Cerebellar cortex (tissue), 1 donor: ENCODE measurements at places on chromosomes 4 and X.

DNA sequence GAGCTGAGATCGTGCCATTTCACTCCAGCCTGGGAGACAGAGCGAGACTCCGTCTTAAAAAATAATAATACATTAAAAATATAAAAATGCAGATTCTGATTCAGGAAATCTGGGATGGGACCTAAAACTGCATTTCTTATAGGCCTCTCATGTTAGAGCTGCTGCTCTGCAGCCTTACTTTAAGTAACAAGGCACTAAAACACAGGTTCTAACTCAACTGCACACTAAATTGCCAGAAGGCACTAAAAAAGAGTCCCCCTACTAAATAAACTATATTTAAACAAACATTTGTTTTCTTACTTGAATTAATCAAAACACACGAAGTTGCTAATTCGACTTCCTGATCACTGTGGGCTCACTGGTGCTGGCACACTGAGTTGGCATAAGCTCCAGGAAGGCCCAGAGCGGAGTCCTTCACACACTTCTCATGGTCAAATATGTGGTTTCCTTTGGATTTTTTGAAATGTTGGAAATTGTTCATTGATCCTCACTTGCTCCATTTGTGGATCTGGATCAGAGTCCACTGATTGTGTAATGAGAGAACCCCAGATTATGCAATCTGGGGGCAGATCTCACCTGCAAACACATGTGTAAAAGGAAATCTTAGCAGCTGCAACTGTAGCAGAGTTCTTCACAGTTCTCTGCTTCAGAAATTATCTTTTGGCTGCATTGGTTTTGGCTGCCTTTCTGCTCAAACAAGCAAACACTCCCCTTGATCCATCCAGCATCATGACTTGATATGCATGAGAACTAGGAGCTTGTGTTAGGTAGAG lies 59.3 kb downstream of the AFF1 start:
- no peak for DNase-seq

DNA sequence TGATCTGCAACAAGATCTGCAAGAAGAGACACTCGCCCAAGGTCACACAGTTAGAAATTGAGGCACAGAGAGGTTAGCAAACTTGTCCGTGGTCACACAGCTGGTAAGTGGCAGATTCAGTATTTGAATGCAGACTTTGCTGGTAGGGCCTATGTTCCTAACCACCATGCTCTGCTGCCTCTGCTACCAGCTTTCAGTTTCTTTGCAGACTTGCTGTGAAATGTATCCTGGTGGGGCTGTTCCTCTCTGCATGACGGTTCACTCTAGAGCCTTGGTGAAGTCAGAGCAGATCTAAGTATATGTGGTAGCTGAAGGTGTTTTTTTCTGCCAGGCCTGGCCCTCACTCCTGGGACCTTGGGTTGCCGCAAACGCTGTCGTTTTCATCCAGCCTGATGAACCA lies 87.1 kb downstream of the BEND2 start:
- no peak for DNase-seq

GRCh38 chr4:173013232-173013930 lies 155.2 kb upstream of the GALNT7 start:
- peak; percentile 73 for DNase-seq

- no peak for DNase-seq
These were observed 43.9 kb downstream of the ZNF280C start for GRCh38 chrX:130224810-130225209.

DNA sequence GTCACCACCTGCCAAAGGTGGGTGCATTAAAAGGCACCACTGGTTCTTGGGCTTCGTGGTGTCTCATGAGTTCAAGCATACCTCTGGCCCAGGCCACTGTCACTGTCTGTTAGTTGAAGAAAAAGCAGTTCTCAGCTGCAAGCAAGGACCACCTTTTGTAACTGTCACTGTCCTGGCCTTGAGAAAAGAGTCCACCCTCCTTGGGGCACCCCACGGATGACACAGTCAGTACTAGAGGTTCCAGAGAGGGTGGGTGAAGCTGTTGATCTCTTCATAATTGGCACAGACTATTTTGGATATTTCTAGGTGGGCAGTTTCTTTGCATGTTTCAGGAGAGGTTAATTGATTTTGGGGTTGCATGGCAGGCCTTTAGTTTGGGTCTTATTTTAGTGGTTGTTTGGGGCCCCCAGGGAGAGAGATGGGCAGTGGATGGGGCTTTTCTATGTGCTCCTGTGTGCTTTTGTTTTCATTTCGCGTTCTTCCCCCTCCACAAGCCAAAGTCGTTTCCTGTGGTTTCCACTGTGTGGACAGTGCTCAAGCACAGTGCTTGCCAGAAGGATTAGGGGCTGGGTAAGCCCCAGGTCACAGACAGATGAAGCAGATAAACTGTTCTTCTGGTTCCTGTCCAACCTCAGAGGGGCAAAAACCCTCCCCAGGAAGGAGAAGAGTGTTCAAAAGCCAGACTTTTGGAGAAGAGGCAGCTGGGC lies 156.2 kb upstream of the PPP1R2C start:
- no peak for DNase-seq

GRCh38 chrX:24767557-24767956 lies 73.8 kb downstream of the POLA1 start:
- no peak for DNase-seq

GRCh38 chr4:99317354-99317753 lies 3.8 kb downstream of the ADH1B start:
- DNase-seq: no peak

GRCh38 chr4:189088780-189089179 lies 851.9 kb upstream of the FRG1 start:
- DNase-seq: no peak

DNA sequence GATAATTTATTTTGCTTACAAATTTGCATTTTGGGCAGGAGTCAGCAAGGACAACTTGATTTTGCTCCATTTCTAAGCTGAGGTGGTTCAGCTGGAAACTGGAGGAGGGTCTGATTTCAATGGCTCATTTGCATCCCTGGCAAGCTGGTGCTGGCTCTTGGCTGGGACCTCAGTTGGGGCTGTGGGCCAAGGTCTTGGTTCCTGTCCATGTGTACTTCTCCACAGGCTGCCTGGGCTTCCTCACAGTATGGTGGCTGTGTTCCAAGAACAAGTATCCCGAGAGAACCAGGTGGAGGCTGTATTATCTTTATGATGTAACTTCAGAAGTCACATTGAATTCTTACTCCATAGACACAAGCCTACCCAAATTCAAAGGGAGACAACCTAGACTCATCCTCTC lies 77.0 kb upstream of the STX18 start:
- peak; percentile 84 for DNase-seq

DNA sequence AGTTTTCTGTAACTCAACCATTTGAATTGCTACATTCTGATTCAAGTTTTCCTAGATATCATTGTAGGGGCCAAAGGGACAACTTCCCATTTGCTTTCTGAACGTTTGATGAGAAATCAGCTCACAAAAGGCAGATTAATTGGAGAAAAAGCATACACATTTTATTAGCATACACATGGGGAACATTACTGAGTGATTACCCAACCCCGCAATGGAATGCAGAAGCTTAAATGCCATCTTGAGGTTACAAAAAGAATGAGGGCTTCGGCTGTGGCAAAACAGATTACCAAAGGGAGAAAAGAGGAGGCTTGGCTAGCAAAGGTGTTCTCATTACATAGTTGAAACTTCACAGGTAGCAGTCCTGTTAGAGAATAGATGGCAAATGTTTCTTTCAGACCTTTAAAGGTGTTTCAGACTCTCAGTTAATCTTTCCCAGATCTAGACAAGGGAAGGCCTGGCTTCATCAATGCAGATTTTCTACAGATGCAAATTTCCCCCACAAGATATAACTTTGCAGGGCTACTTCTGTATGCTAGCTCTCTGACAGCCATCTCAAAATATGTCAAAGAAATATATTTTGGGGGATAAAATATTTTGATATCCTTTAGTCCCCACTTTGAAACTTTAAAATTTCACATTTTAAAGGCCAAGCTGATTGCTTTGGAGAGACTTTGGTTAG lies 26.5 kb upstream of the HERC6 start:
- no peak for DNase-seq

DNA sequence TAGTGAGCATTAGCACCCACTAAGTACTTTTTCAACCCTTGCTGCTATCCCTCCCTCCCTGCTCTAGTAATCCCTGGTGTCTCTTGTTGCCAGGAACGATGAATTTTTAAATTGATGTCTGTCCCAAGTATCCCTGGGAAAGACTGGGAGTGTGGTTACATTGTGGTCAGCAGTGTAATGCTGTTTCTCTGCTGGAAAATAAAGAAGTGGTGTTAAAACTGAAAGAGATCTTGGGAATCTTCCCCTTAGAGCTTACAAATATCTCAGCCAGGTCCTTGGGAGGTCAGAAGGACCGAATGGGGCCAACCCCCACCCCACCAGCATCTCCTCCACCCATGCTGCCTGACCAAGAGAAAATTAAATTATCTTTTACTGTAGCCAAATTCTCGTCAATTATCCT lies 174.5 kb upstream of the MXRA5 start:
- no peak for DNase-seq

DNA sequence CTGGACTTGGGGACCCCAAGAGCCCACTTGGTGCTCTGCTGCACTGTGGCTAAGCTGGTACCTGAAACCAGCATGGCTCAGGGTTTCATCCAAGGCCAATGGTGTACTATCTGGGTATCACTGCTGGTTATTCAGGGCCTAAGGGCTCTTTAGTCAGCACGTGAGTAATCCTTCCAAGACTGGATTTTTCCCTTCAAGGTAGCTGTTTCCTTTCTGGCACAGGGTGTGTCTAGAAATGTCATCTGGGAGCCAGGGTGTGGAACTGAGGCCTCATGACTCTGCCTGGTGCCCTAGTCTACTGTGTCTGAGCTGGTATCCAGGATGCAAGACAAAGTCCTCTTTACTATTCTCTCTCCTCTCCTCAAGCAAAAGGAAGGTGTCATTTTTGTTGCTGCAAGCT lies 99.0 kb upstream of the QRFPR start:
- DNase-seq: no peak

- DNase-seq: no peak
These were observed 408.3 kb downstream of the HNRNPD start for GRCh38 chr4:81965454-81965853.

DNA sequence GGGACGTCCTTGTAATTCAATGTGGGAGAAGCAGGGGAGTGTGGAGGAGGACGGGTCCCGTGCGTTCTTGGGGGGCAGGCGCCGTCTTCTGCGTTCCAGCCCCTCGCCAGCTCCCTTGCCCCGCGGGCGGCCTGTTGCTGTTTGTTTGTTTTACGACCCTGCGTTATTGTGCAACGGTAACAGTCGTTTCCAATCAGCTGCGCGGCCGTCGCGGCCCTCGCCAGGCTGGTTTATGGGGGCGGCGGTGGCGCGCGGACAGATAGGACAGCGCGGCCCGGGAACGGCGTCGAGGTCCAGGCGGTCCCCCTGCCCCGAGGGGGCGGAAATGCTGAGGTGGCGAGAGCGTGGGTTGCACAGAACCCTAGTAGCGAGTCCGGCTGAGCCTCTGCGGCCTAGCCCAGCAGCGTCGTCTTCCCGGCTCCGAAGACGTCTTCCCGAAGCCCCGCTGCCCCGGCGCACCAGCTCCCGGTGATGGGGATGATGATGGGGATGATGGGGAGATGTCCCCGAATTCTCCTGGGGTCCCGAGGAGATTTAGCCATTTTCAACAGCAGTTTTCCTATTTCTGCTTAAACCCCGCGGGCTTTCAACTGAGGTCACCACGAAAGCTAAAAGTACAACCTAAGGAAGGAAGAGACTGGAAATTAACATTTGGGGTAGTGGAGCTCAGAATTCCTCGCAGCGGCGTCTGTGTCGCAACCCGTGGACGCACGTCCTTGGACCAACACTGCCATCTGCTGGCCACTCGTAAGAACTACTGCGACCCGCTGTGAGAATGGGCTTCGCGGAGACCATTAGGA lies 4.8 kb downstream of the PDGFRA start:
- DNase-seq: peak; percentile 72

DNA sequence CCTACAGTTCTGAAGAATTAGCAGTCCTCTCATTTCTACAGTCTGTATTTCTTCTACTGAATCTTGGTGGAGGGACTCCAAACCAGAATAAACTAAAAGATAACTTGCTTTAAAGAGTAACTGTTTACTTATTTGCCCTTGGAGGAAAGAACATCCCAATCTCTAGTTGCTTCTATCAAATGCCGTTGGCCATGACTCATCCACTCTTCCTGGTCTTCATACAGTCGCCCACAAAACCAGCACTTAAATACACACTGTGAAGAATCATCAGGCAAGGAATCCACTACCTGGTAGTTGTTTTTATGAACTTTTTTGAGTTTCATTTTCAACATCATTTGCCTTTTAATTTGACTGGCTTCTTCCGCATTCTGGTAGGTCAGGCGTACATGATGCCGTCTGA lies 14.2 kb downstream of the ZNF518B start:
- DNase-seq: no peak

GRCh38 chr4:140004549-140004895 lies 149.5 kb downstream of the MAML3 start:
- DNase-seq: peak; percentile 80

DNA sequence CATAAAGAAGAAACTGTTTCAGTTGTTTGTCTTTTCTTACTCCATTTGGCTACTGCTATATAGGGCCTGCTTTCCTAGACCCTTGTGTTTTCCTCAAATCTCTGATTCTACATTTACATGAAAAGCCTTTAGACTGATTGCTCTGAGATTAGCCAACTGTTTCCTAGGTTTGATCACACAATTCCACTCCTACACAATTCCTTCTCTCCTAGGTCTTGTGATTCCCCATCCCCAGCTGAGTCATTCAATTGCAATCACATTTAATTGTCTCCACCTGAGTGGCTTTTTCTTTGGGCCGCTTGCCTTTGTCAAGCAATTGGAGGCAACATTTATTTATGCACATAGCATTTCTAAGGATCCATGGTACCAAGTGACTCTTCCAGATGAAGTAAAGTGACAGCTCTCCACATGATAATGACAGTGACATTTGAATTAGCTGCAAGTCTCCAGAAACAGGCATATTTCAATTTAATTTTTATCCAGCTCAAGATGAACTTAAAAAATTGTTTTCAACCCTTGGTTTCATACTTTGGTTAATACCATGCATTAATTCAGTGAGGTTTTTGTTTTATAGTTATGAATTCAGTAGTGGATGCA lies 35.8 kb downstream of the ATXN3L start:
- peak; percentile 61 for DNase-seq

- DNase-seq: no peak
These were observed 20.5 kb upstream of the AFAP1 start for GRCh38 chr4:7960017-7960789.

GRCh38 chrX:118513120-118513898 lies 17.7 kb downstream of the DOCK11 start:
- no peak for DNase-seq

GRCh38 chr4:25911356-25911755 lies 2.7 kb upstream of the SMIM20 start:
- peak; percentile 62 for DNase-seq

GRCh38 chr4:677431-678293 lies 3.3 kb downstream of the MYL5 start:
- DNase-seq: no peak

DNA sequence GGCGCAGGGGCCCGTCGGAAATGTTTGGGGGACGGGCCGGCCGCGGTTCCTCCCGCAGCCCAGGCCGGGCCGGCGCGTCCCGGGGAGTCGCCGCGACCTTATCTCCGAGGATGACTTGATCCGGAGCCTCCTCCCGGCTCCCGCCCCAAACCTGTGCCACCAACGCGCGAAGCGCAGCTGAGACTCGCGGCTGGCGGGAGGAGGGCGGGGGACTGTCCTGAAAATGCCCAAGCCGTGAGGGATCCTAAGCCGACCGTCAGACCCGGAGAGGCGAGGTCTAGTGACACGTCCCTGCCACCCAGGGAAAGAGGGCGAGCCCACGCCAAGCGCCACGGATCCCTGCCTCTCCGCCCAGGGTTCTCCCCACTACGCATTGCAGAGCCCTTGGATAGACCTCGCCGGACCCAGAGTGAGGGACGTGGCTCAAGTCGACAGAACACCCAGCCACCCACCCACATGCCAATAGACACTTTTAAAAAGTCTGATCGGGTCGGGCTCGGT lies 26.9 kb downstream of the UTP14A start:
- no peak for DNase-seq

GRCh38 chr4:7547368-7548040 lies 112.8 kb upstream of the PSAPL1 start:
- no peak for DNase-seq
